Stimulated activated effector memory CD8-positive, alpha-beta T cell treated with anti-CD3 and anti-CD28 coated beads, Interleukin-12 subunit alpha, Interleukin-12 subunit beta, amount 100 ng/mL, for 72 hours (primary cell): ENCODE measurements at places on chromosomes 1 and 21.

DNA sequence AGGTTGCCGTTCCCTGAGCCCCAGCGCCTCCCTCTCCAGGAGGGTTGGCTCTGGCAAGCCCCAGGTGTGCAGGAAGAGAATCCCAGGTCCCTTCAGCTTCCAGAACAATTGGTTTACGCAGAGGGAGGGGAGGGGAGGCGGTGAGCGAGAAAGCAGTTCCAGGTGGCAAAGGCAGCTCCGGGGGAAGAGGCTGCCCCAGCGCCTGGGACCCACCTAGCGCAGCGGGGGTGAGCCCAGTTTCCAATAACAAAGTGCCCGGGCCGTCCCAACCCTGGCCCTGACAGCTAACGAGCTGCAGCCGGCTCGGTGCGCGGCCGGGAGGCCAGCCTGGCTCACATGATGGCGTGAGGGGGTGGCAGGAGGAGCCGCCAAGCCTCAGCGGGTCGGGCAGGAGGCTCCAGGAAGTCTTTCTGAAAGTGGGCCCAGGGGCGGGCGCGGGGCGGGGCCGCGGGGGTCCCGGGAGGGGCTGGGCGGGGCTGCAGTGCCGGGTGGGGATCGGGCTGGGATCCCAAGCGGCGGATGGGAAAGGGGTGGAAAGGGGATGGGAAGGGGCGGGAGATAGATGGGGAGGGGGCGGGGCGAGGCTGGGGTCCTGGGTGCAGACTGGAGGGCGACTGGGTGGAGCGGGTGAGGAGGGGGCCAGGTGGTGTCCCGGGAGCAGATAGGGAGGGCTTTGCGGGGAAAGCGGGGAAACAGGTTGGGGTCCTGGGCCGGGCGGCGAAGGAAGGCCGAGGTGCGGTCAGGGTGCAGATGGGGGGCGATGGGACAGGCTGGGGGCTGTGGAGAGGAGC, 22.8 kb downstream of the DHRS3 start:
- no peak for DNase-seq

DNA sequence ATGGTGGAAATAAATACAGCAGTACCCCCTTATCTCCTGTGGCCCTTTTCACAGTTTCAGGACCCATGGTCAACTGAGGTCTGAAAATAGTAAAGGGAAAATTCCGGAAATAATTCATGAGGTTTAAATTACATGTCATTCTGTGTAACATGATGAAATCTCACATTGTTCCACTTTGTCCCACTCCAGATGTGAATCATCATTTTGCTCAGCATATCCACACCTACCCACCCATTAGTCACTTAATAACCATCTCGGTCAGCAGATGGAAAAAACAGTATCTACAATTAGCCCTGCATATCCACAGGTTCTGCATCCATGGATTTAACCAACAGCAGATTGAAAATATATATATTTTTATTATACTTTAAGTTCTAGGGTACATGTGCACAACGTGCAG, 86.9 kb upstream of the GORAB start:
- DNase-seq, result no peak

- DNase-seq, result no peak
Observed at GRCh38 chr1:101059945-101060542, 34.5 kb upstream of the DPH5 start.

GRCh38 chr1:81121306-81121705, 679.4 kb upstream of the ADGRL2 start:
- DNase-seq, result no peak

GRCh38 chr1:109243221-109243620, 6.1 kb upstream of the CELSR2 start:
- DNase-seq, result no peak

DNA sequence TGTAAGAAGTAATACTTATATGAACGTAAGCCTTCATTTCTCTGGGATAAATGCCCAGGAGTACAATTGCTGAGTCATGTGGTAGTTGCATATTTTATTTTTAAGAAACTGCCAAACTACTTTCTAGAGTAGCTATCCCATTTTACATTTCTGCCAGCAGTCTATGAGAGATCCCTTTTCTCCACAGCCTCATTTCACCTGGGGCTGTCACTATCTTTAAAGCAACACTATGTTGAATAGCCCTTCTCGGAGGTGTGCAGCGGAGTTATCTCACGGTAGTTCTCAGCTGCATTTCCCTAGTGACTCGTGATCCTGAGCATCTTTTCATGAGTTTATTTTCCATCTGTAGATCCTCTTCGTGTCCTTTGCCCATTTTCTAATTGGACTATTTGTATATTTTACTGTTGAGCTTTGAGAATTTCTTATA, 93.4 kb downstream of the ADARB1 start:
- no peak for DNase-seq

DNA sequence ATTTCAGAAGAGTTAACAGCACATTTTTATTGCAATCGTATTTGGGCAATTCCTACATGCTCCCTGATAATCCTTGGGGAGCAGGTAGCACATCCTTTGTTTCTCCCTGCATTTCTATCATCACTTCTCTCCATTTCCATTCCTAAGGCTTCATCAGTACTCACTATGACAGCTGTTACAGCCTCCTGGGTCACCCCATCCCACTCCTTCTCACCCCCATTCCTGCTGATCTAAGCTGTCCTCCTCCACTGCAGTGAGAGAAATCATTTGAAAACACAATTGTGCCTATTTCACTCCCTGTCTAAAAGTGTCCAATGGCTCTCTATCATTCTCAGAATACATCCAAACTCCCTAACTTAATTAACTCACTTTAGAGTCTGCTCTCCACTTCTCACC, 17.0 kb upstream of the TSPAN1 start:
- DNase-seq, result no peak

DNA sequence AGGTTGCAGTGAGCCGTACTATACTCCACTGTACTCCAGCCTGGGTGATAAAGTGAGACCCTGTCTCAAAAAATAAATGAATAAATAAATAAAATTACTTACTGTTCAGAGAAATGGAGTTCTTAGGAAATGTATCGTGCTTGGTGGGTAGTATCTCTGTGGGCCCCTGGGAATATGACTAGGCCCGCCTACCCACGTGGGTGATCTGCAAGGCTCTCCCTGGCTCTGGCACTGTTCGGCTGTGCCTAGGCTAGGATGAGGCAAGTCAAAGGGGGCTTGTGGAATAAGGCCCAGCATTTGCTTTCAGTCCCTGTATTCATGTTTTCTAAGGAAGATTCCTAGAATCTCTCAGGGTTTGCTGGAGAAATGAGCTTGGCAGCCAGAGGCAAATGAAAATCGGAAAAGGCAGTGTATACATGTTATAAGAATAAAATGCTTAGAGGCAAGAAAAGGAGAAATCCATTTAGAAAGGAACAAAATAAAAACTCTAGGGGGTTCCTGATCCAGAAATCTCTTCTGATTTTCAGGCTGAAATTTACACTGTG, 4.5 kb upstream of the CSRP1 start:
- DNase-seq, result no peak

GRCh38 chr1:51234721-51235425, 1.2 kb upstream of the RNF11 start:
- peak; percentile 68 for DNase-seq

DNA sequence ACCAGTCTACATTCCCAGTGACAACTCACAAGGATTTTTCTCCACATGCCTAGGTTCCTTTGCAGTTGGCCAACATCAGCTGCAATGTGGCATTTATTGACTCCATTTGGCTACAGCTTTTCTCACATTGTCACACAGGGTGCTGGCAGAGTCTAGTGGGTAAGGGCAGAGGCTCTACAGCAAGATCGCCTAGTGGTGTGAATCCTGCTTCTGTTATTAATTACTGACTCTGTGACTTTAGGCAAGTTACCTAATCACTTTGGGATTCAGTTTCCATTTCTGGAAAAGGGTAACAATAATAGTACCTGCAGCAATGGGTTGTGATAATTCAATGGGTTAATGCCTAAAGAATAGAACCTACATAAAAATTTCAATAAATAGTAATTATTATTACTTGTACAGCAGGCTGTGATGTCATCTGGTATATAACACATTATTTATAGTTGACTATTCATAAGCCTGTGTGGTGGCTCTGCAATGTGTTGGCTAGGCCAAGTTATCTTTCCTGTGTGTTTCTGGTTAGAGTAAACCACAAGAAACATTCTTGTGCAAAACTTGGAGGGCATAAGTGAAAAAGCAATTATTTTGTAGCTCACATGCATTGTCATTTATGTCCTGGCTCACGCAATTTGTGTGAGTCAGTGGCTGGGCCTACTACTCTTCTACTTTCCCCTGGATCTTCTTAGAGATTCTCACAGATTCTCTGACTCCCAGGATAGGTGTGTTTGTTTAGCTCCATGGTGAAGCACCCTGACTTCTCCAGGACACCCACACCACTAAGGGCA, 59.5 kb downstream of the PTGS2 start:
- no peak for DNase-seq

DNA sequence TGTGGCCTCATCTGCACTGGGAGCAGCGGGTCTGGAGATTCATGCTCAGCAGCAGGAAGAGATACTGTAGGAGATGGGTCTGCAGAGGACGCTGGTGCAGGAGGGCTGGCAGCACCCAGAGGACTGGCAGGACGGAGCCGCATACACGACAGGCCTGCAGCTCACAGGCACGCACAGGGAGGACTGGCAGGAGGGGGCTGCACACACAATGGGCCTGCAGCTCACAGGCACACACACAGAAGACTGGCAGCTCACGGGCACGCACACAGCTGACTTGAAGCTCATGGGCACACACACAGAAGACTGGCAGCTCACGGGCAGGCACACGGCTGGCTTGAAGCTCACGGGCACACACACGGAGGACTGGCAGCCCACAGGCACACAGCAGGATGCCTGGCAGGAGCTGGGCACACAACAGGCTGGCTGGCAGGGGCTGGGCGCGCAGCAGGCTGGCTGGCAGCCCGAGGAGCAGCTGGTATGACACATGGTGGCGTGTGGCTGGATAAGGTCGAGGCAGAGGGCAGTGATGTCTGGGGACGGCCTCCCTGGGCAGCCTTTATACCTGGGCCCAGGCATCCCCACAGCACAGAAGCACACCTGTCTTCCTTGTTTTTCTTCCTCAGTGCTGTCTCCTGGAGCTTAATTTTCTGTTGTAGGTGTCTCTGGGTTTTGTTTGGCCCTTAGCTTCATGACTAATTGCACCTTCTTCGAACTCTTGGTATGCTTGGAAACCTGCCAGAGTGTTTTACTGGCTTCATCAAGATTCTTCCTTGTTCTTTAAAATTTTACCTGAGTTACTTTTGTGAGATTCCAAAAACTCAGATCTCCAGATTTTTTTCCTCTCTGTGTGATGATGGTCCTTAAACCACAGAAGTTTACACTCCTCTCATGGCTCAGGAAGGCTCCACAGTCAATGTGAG, at the start of gene KRTAP12-2:
Gene KRTAP12-2 (minus strand): TSS at position 527 of the 920 bp plus-strand sequence. CDS start 41 bp downstream, at position 486.
- peak; percentile 18 for DNase-seq

DNA sequence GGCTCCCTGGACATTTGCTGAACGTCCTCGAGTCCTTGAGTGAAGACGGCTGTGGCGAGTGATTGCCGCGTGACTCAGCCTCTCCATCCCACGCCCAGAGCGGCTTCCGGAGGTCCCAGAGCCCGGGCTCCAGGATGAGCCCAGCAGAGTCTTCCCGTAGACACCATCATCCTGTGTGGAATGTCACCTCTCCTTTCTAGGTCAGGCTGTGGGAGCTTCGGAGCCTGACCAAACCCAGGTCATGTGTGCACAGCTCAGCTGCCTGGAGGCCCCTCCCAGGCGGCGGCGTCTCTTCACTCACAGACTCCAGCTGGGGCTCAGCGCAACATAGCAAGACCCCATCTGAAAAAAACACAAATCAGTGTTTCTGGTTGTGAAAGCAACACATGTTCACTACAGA, 38.2 kb downstream of the PRKCZ start:
- DNase-seq, result no peak

- DNase-seq, result peak; percentile 33
Observed at GRCh38 chr1:223712850-223713474, 623 bp downstream of the CAPN2 start.

DNA sequence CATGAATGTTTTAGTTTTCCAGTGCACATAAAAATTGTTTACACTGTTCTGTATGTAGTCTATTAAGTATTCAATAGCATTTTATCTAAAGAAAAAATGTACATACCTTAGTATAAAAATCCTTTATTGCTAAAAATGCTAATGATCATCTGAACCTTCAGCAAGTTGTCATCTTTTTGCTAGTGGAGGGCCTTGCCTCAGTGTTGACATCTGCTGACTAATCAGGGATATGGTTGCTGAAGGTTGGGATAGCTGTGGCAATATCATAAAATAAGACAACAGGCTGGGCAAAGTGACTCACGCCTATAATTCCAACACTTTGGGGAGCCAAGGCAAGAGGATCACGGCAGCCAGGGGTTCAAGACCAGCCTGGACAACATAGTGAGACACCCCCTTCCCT, 9.0 kb downstream of the DYNLT5 start:
- no peak for DNase-seq

DNA sequence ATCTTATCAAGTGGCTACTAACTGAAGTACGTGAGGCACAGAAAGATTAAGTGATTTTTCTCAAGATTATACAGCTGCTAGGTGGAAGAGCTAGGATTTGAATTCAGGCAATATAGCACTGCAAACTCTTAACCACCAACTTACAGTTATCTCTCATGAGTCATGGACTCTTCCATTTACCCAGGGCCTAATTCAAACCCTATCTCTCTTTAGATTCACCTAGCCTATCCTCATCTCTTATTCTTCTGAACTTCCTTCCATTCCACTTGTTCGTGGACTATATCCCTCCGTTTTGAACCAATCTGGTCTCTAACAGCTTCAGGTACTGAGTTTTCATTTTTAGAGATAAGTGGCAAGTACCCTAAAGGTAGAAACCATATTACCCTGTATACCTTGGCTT, 92.8 kb upstream of the DMRTA2 start:
- no peak for DNase-seq

DNA sequence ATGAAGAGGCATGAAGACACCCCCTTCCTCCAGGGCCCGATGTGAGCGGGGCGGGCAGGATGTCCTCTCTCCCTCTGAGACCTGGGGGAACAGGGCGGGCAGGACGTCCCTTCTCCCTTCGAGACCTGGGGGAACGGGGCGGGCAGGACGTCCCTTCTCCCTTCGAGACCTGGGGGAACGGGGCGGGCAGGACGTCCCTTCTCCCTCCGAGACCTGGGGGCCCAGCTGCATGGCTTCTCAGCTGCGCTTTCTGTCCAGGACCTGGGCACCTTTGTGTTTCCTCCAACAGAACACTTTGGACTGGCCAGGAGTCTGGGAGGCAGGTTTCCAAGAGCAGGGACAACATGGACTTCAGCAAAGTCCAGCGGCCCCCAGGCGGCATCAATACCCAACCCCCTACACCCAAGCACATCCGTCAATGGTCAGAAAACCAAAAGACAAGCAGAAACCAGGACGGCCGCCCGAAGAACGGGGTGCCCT, 30.8 kb upstream of the ADARB1 start:
- no peak for DNase-seq

DNA sequence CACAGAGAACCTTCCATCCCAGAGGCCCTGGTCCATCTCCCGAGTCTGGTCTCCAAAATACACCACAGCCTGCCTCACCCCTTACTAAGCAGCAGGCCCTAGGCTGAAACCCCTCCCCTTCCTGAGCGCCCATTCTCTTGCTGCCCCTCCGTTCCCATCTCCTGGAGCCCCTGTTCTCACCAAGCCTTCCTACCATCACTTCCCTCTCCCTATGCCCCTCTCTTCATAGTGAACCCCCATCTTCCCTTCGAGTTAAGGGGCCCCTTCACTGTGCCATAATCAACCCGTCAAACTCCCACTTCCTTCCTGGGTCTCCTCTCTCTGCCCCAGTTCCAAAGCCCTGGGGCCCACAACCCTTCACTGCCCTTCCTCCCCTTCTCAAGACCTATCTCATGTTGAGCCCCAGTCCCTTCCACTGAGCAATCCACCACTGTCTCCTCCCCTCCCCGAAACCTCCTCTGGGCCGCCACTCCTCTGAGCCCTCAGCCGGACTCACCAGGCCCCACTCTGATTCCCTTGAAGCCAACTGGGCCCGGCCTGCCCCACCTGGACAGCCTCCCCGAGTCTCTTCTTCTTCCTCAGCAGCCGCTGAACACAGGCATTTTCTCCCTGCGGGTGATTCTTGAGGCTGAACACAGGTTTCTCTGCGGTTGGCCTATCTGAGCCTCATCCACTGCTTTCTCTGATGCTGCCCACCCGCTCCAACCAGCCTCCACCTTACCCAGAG, 42.2 kb upstream of the WASF2 start:
- no peak for DNase-seq
